Stimulated activated CD8-positive, alpha-beta memory T cell treated with anti-CD3 and anti-CD28 coated beads, Interleukin-4, amount 100 ng/mL, for 24 hours (primary cell): ENCODE measurements at places on chromosomes 12 and 14.
A peak's percentile ranks its signal among the peaks of the same experiment; 100 is the strongest.

GRCh38 chr14:93002851-93003298 lies 79.9 kb downstream of the CHGA start:
- DNase-seq: no peak

- DNase-seq: no peak
These were observed 19.0 kb downstream of the ADAM20 start for GRCh38 chr14:70515811-70516210.

- DNase-seq: no peak
These were observed 64.4 kb upstream of the TRHDE start for GRCh38 chr12:72207486-72208409.

DNA sequence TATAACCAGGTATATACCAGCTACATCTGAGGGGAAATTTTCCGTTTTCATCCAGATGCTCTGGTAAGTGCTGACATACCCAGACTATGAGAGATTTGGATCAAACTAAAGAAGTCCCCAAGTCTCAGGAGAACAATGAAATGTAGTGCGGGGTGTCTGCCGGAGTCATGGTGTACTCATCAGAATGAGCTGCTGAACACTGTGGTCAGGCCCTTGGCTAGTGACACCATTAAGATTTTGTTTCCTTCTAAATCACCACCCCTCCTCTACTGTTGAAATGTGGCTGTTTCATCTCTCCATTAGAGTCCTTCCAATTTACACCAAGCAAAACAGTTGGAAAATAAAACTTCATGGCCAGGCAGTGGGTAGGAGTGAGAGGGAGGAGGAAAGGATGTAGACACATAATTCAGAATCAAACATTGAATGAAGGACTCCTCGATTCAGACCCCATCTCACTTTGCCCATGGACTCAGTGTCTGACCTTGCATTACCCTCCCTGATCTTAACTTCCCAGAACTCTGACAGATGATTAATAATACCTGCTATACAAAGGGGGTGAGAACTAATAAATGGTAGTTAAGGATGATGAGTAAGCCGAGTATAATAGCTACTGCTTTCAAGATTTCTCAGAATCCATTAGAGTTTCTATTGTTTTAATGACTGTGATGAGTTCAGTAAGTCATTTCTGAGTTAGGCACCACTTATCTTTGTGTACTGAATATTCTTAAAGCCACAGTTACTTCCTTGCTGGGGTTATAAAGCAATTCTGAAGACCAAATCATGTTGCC lies 127.4 kb downstream of the CRADD start:
- no peak for DNase-seq

GRCh38 chr14:93103392-93104080 lies 12.2 kb downstream of the ITPK1 start:
- peak; percentile 40 for DNase-seq

DNA sequence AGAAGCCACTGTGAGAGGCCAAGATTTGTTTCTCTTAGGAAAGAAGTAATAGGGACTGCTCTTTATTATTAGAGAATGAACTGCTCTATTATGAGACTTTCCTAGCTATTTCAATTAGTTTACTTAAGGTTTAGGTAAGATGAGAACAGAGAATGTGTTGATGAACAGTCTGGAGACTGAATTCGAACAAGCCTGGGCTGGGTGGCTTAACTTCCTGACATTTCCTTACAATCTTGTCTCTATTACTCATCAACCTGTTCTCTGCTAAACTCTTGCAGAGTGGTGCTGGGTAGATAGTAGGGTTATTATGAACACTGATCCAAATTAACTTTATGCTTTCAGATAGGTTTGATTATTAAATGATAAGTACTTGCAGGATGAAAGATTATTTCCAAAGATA lies 31.2 kb downstream of the SLC15A5 start:
- no peak for DNase-seq

GRCh38 chr12:64229796-64230195 lies 7.7 kb upstream of the KICS2 start:
- no peak for DNase-seq

DNA sequence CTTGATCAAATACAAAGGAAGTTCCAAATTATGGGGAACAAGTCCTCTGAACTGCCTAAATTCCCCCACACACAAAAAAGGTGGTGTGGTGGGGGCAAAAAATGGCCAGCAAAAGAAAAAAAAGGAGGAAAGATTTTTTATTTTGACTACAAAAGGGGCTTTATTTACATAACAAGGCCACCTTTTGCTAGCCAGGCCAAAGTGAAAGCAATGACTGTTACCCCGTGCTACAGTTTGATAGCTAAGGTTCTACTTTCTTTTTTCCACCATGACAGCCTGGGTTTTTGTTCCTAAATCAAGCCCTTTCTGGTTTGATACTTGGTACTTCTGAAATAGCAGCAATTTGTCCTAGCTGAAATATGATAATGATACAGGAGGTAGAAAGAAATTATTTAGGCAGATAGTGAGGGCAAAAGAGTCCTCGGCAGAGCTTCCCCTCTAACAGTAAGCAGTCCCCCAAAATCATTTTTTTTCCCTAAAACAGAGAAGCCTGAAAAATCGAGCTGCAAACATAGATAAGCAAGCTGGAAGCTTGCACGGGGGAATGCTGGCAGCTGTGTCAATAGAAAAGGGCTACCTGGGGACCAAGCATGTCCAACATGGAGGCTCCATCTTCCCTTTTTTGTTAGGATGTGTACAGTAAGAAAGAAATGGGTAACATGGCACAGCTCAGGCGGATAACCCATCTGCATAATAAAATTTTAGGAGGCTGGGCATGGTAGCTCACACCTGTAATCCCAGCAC lies 8.9 kb upstream of the B4GALNT1 start:
- DNase-seq: no peak

- DNase-seq: no peak
These were observed 61.5 kb upstream of the LRTM2 start for GRCh38 chr12:1758887-1759286.
